Renal cortex interstitium (tissue), 15 donors: ENCODE measurements at places on chromosomes 6 and 20.

- no peak for DNase-seq
Measured at GRCh38 chr6:125533710-125534397, 215.6 kb upstream of the HEY2 start.

DNA sequence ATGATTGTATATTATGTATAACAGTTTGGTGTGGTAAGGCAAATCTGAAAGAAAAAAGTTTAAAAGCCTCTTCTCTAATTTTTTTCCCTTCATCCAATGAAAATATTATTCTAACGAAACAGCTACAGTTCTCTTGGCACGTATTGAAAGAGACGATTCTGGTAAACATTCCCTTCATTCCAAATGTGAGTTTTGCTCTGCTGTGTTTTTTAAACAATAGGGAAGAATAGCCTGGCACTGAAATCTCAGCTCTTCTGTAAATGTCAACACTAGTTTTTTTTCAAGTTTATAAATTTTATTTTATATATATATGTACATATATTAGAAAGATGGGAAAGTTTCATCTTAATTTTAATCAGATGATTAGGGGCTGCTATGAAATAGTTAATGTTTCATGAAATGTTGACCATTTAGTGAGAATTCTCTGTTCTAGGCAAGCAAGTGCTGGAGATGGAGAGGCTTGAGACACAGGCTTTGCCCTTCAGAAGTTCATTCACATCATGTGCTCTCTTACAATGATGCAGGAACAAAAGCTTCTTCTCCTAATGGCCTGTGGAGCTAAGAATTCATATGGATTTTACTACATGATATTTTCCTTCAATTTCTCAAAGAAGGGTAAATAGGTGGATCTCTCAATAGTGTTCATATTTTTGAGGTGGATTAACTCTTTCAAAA lies 4.1 kb downstream of the PAQR8 start:
- no peak for DNase-seq

GRCh38 chr6:19446570-19446969 lies 390.6 kb upstream of the ID4 start:
- DNase-seq: no peak

DNA sequence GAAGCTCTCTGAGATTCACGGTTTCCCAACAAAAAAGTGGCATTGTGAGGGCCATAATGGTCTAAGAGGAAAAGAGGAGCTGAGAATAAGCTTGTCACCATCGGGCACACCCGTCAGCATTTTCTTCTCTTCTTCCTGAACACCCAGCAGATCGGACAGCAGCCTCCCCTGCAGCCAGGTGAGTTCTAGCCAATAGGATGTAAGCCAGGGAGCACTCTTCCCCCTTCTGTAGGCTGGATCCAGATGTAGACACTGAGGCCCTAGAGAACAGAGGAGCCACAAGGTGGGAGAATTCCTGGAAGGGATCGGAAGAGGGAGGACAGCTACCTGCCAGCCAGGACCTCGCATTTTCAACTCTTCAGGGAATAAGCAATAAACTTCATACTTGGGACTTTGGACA lies 228.0 kb downstream of the SYNDIG1 start:
- DNase-seq: no peak

DNA sequence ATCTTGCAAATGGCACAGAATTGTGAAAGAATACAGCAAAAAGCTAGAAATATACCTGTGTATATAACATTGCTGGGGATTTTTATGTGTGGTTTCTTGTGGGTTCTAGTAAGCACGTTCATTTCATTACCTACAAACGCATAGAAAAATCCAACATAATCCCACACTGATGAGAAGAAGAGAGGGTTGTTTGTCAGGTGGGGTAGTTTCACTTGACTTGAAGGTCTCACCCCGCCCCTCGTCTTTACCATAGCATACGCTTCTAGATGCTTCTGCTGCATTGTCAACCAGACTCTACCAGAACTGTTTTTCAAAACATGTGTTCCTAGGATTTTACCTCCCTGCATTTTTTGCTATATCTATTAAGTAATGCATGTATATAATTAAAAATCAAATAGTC lies 284.1 kb upstream of the TAB2 start:
- DNase-seq: no peak

- no peak for DNase-seq
Measured at GRCh38 chr20:6660441-6660840, 107.0 kb upstream of the BMP2 start.

GRCh38 chr6:125753218-125753936 lies 3.9 kb downstream of the HEY2 start:
- no peak for DNase-seq
